ENCODE measurements at places on chromosomes 2 and 18.

DNA sequence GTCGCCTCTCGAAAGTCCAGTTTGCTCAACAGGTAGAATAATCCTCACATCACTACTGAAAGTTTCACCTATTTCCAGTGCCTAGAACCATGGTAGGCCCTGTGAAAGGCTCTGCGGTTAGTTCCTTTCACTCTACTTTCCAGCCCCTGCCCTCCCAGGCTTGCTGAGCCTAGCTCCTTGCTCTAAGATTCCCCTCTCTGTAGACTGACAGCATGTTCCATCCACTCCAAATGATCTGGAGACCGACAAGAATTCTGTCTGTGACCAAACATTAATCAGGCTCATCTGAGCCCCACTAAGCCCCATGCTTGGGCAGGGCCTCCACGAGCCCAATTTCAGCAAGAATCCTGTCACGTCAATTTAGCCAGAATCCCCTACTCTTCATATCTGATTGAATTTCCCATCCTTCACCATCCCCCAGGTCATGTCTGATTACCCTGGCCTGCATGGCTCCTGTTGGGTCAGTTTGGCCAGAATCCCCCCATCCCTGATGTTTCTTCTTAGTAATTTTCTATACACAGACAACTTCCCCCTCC is 307.0 kb downstream of the ALK start:
- no peak for DNase-seq

DNA sequence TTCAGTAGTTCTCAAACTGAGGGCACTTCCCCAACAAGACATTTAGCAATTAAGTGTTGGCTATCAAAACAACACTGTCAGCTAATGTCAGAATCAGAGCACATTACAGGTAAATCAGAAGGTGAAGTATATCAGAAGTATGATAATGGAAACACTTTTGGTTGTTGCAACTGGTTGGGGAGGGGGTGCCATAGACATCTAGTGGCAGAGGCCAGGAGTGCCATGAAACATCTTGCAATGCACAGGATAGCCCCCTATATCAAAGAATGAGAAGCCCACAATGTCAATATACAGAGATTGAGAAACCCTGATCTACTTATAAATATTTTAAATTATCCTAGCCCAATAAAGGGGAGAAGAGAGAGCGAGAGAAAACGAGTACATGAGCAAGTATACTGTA is 4.9 kb upstream of the XPO1 start:
- DNase-seq = no peak

DNA sequence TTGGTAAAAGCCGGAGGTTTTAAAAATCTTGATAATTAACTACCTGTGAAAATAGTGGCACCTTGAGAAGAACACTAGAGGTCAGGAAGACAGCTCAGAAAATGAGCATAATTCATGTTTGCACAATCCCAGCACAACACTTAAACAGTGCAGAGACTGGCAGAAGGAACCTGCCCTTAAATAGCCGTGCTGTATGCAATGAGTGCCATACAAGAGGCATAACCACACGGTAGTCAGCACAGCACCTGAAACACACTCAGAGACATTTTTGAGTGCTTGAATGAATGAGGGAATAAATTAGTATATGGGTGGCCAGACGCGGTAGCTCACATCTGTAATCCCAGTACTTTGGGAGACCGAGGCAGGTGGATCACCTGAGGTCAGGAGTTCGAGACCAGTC is 164.9 kb downstream of the PAX3 start:
- DNase-seq = no peak

DNA sequence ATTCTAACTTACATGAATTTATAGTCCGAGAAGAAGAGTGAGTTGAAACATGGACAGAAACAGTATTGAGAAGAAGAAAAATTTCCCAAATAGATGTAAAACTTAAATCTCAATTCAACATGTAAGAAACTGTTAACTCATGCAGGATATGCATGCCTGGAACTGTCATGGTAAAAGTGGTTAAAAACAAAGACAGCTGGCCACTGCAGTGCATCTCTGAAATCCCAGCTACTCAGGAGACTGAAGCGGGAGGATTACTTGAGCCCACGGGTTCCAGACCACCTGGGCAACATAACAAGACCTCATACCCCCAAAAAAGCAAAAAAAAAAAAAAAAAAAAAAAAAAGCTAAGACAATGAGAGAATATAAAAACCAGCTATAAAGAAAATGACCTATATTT is 93.0 kb upstream of the TTC27 start:
- DNase-seq = no peak

DNA sequence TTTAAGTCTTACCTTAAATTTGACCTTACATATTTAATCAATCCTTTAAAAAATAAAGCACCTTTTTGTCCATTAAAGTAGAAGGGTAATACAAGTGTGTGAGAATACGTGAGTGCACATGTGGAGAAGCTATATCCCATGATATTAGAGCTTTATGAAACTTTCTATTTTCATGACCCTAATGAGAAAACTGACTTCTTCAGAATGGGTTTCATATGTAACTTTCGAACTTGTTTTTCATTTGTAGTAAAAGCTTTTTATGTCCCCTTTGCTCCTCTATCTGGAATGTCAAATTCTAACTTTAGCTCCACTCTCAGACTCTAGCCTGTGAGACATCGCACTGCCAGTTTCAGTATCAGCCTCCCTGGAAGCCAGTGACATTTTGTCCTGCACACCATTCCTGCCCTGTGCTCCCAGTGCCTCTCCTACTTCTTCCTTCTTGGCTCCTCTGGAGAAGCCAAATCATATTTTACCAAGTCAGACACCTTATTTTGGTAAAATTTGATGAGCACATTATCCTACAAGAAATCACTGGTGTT is 42.0 kb downstream of the MAPRE2 start:
- DNase-seq = no peak

DNA sequence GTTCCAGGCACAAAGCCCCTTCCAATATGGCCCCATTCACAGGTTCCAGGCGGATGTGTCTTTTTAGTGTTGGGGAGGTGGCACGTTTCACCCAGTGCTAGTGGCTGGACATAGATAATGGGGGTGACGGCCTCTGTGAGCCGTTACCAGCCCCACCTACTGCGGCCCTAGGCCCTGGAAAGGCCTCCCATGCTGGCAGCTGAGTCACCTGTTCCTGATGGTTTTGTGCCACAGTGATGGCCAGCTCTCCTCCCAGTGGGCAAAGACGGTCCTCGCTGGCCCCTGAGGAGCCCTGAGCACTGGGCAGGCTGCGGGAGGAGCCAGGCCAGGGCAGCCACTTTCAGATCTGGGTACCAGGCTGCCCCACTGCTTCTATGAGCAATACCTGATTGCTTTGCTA is 40.0 kb upstream of the GPC1 start:
- no peak for DNase-seq

Measured in EH (cell line).